Stimulated activated CD4-positive, alpha-beta T cell treated with anti-CD3 and anti-CD28 coated beads, Interleukin-2, amount 100 ng/mL, for 48 hours (primary cell): ENCODE measurements at places on chromosomes 16 and 17.

- no peak for DNase-seq
Measured at GRCh38 chr16:3643095-3643730, 11.3 kb upstream of the DNASE1 start.

DNA sequence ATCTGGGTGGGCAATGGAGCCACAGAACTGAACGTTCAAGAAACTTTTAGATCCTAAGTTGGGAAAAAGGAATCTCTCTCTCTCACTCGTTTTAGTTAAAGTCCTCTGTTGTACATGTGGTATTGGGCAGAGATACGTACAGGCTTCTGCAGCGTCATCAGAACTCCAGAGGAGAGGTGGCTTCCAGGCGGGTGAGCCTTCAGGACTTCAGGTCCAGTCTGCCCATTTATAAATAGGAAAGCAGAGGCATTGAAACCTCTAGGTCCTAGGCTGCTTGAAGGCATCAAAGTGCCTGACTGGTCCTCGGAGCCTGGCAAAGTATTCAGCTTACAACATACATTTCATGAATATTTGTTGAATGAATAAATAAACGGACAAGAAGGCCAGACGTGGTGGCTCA is 8.1 kb upstream of the TNFRSF13B start:
- DNase-seq = no peak

GRCh38 chr16:24728011-24728410 is 1.4 kb upstream of the TNRC6A start:
- no peak for DNase-seq

DNA sequence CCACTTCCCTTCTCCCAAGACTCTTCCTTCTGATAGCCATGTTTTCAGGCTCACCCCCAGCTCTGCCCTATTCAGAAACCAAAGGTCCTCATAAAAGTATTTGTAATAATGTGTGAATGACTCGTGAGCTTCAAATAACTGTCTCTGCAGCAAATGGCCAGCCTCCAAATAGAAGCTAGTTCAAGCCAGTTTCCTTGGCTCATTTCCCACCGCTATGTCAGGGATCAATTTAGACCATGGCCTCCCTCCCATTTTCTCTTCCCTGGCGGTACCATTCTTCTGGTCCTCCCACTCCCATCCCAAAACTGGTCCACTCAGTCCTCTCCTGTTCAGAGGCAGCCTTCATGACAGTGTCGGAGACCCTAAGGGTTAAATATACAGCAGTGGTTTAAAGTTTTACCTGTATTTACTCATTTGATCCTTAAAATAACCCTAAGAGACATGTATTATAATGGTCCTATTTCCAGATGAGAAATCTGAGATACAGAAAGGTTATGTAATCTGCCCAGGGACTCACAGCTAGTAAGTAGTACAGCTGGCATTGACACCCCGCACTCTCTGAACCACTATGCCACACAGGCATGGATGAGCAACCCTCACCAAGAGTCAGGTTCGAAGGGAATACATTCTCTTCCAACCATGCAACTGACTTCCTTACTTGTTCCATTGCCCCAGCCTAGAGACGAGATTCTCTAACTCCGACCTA is 42.9 kb downstream of the GAS7 start:
- DNase-seq = no peak

DNA sequence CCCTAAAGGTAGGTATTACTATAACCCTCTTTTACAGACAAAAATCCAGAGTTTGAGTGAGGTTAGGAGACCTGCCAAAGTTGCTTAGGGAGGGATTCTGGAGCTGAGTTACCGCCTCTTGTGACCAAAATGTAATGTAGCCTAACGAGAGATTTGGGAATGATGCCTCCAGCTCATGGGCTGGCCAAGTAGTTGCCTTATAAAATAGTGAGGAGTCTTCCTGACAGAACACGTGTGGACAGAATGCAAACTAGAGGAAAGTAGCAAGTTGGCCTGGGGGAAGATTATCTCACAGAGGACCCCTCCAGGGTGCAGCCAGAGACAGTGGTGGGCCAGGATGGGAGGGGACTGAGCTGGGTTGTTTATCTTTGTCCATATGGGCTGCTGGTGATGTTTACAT is 543.7 kb upstream of the CDH11 start:
- DNase-seq = no peak

DNA sequence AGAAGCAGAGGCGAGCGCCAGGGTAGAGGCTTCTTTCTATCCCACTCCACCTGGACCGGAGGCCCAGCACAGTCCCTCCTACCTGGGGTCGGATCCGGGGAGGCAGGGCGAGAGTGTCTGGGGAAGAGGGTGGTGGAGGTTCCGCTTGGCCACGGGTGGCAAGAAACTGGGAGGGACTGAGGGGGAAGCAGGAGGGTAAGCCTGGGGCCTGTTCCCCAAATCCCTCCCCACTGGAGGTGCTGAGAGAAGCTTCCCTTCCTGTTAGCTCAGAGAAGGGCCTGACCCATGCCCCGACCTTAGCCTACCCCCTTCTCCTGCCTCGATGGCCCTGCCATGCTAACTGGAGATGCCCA is 1.8 kb upstream of the TPPP3 start:
- DNase-seq = no peak

- DNase-seq = no peak
Measured at GRCh38 chr16:2039274-2040031, 8.2 kb downstream of the NTHL1 start.

DNA sequence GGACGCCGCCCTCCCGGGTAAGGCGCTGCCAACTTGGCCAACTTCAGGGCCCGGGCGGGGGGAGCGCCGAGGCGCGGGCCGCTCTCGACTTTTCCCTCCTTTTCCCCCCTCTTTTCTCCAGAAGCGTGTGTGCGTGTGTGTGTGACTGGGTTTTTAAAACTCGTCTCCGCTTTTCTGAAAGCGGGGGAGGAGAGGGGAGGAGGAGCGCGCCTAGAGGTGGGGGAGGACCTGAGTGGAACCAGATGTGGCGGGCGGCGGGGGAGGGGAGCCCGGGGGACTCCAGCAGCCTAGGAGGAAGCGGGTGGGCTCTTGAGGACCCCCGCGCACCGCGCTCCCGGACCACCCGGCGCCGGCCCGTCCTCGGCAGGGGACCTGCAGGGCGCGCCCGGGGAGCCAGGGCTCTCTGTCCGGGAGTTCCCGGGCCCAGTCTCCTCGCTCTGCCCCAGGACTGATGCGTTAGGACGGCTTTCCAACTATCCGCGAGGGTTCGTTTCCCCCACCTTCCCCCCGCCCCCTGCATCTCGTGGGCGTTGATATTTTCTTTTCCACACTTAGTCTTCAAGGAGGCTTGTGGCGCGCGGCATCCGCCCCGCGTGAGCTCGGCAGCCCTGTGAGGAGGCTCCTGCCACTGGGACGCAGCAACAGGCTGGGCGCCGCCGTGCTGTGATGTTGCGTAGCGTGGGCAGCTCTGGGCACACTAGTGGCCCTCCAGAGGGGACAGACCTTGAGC is 599 bp downstream of the MRC2 start:
- DNase-seq = peak; percentile 32

DNA sequence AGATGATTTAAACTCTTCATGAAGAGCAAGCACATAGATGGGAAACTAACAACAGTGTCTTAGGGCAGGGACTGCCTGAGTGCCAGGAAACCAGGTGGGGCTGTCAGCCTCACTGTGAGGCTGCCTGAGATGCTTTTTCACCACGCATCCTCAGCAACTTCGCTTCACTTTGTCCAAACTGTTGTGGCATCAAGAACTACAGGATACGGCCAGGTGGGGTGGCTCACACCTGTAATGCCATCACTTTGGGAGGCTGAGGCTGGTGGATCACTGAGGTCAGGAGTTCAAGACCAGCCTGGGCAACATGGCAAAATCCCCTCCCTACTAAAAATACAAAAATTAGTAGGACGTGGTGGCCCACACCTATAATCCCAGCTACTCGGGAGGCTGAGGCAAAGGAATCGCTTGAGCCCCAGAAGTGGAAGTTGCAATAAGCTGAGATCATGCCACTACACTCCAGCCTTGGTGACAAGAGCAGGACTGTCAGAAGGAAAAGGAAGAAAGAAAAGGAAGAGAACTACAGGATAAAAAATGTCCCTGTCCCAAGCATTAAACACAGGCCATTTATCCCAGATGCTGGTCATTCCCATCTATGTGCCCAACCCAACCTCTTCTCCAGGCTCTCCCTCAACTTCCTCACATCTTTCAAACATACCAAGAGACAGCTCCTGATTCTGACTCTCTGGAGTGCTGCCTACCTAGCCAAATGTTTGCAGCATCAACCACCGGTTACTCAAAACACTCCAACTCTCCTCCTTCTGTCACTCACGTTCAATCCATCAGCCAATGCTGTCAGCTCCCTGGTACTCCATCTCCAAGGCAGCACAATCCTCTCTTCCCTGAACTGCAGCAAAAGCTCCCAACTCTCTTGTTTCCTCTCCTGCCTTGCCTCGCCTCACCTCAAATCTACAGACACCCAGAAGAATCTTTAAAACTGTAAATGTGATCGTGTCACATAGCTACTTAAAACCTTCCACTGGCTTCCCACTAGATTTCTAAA is 1.6 kb downstream of the EIF4A3 start:
- no peak for DNase-seq

DNA sequence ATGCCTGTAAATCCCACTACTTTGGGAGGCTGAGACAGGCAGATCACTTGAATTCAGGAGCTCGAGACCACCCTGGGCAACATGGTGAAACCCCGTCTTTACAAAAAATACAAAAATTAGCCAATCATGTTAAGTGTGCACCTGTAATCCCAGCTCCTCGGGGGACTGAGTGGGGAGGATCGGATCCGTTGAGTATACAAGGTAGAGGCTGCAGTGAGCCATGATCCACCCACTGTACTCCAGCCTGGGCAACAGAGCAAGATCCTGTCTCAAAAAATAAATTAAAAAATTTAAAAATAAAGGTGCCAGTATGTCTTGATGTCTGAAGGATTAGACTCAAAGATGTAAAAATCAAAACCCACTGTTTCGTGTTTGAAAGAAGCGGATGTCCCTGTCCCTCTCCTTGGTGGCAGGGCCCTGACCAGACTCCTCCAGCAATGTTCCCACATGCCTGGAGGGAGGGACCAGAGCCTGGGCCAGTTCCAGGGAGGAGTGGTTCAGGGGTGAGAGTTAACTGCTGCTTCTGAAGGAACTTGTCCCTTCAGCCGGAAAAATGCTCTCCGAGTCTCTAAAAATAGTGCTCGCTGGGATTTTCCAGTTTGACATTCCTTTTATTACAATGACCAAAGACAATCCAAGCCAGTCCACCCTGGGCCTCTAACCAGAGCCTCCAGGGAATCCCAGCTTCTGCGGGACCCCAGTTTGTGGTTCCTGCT is 9.4 kb upstream of the CMTM4 start:
- DNase-seq = no peak

GRCh38 chr16:64094181-64094965 is 1027.5 kb downstream of the CDH11 start:
- DNase-seq = no peak

GRCh38 chr16:19876501-19877059 is 8.1 kb downstream of the GPRC5B start:
- no peak for DNase-seq

DNA sequence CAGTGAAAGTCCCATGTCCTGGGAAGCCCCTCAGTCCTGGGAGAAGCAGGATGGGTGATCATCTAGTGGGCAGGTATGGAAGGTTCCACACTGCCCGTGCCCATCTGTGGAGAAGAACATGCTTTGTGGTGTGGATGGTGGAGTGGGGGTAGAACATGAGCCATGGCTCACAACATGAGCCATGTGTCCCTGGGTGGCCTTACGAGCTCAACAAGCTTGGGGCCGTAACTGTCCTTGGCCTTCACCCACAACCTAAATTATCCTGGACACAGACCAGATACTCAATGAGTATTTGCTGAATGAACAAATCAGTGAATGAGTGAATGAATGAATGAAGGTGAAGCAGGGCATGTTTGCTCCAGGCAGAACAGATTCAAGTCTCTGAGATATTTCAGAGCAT is 13.5 kb downstream of the SOX8 start:
- DNase-seq = no peak

DNA sequence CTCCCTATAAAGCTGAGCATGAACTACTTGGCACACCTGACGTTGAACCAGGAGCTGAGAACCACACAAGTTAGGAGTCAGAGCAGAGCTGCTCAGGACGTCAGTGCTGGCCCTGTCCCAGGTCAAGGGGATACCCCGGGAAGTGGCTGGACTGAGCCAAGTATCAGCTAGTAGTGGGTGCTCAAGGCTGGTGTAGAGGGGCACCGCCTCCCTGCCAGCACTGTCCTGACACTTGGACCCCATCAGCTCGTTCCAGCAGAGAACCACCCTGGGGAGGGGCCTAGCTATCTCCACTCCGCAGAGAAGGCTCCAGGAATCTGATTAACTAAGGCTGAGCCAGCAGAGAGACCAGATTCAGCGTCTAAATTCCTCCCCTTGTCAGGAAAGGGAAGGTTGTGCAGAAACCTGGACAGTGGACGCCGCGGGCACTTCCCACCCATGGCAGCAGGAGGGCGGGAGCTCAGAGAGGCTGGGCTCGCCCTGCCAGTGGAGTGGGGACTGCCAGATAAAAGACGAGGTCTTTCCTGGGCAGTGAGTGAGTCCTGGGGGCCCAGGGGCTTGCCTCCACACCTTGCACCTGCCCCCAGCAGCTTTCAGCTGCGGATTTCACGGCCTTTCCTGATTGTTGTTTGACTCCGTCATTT is 21.0 kb downstream of the C16orf90 start:
- no peak for DNase-seq

- DNase-seq = no peak
Measured at GRCh38 chr16:1407753-1408152, 6.8 kb downstream of the UNKL start.

- no peak for DNase-seq
Measured at GRCh38 chr17:72358465-72358864, 237.6 kb downstream of the SOX9 start.

DNA sequence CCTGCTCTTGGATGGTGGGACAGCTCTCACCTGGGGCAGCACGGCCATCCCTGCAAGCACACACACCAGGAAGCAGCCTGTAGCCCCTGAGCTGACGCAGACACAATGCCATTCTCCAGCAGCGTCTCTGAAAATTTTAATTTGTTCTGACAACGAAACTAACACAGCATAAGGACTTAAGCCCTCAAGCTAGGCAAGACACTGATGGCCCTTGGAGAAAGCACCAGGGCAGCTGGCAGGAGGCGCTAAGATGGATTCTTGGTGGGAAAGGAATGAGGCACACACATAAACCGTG is 2.7 kb upstream of the LIMD2 start:
- DNase-seq = no peak
